ENCODE measurements at places on chromosomes 1 and 21.

DNA sequence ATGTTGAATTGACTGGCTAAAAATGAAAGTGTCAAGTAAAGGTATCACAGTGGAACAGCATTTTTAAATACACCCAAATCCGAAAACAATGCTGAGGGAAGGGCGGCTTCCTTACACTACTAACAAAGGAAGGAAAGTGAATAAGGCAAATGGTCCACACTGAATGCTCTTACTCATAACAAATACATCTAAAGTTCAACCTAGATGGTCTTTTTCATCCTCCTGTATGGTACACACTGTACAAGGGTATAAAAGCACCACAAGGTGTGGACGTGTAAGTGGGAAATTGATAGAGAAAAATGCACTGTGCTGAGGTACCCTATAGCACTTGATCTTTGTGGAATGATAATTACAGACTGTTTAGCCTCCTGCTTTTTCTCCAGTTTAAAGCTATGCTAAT, 7.1 kb upstream of the PALMD start:
- DNase-seq, result no peak

DNA sequence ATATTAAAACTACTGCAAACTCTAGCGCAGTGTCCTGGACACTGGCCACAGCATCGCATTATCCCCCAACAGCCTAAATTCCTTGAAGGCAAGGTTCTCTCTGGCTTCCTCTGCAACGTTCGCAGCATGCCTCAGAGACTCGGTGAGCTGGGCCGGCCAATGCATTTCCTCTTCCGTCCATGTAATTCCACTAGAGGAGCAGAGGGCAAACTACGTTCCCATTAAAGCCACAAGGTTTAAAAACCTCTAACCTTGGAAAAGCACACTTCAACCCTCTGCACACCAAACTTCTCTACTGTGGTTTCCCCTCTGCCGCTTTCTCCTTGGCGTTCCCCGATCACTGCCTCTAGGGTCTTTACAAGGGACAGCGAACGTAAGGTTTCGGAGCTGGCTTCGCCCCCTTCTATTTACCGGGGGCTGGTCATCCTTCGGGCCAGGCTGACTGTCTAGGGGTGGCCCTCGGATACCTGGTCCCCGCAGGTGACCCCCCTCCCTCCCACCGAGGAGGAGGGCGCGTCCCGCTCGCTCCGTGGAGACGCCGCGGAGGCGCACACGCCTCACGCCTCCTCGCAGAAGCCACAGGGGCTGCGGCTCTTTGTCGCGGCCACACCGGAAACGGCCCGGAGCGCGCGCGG, 456 bp upstream of the SMYD2 start:
- no peak for DNase-seq

GRCh38 chr1:184315254-184315653, 71.6 kb upstream of the C1orf21 start:
- no peak for DNase-seq

- DNase-seq, result no peak
These were observed 766.6 kb downstream of the ADGRL2 start for GRCh38 chr1:82567348-82567747.

DNA sequence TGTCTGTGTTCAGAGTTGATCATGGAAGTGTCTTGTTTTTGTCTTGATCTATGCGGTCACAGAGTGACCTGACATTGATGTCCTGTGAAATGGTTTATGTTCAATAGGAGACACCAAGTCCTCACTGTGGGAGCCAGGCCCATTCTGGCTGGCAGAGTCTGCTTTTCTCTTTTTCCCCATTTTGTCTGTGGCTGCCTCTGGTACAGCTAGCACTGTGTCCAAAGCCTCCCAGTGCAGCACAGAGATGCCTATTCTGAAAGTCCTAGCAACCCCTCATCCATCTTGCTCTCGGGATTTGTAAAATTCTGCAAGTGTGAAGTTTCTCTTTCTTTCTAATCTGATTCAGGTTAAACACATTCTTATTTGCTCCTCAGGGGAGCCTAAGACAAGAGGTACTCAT, 14.3 kb downstream of the TNN start:
- no peak for DNase-seq

GRCh38 chr1:14915356-14916054, 238.0 kb upstream of the TMEM51 start:
- peak; percentile 36 for DNase-seq

- DNase-seq, result no peak
These were observed 17.0 kb upstream of the WNT4 start for GRCh38 chr1:22159891-22160290.

- DNase-seq, result no peak
These were observed 2.3 kb downstream of the DENND4B start for GRCh38 chr1:153944005-153944826.

DNA sequence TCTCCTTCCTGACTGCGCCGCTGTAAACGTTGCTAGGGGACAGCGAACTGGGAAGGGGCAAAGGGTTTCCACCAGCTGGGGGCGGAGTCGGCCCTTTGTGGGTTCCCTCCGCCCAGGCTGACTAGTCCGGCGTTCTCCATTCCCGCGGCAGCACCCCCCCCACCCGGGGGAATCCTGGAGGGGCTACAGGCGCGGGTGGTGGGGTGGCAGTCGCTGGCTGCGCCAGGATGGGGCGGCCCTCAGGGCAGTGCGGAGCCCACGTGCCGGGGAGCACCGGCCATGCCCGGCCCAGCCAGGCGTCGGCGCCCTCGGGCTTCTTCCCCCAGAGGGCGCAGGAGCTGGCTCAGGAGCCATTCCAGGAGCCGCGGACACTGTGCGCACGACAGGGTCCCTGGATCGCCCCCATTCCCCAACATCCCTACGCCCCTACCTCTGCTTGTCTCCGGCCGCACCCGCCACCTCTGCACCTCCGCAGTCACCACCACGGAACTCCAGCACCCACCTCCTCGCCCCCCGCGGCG, 476 bp downstream of the BATF3 start:
- peak; percentile 77 for DNase-seq

GRCh38 chr1:245571815-245572294, 417.1 kb downstream of the KIF26B start:
- no peak for DNase-seq

- DNase-seq, result peak; percentile 91
These were observed 15.7 kb downstream of the ABCG1 start for GRCh38 chr21:42234464-42235241.

GRCh38 chr1:1260843-1261560, 12.7 kb downstream of the UBE2J2 start:
- DNase-seq, result no peak

GRCh38 chr1:114627107-114627506, 42.7 kb downstream of the DENND2C start:
- DNase-seq, result no peak

DNA sequence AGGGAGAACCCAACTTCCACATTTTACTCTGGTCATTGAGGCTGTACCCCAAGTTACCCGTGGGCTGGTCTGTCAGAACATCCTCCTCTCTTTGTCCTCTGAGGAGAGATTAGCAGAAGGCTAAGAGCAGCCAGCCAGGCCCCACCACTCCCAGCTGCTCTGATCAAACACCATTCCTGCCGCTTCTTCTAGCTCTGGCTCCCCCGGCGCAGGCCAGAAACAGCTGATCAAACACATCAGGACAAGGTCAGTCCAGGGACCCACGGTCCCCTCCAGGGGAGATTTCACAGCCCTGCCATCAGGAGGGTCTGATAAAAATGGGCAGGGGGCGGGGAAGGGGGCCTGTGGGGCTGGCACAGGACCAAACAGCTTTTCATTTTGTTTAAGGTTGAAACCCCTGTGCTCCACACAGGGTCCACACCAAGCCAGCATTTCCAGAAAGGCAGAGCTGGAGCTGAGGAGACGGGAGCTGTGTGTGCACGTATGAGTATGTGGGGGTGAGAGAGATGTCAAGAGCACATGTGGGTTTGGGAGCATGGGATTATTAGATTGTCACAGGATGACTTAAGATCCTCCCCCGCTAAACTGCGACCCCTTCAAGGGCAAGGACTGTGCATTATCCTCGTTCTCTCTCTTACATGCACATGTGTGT, 29.9 kb upstream of the EPHA8 start:
- DNase-seq, result no peak

GRCh38 chr1:29368936-29369932, 132.9 kb downstream of the PTPRU start:
- no peak for DNase-seq

- DNase-seq, result no peak
These were observed 42.3 kb downstream of the HMCN1 start for GRCh38 chr1:185776522-185776921.

- DNase-seq, result no peak
These were observed 1.6 kb upstream of the ENO1 start for GRCh38 chr1:8879922-8880676.

DNA sequence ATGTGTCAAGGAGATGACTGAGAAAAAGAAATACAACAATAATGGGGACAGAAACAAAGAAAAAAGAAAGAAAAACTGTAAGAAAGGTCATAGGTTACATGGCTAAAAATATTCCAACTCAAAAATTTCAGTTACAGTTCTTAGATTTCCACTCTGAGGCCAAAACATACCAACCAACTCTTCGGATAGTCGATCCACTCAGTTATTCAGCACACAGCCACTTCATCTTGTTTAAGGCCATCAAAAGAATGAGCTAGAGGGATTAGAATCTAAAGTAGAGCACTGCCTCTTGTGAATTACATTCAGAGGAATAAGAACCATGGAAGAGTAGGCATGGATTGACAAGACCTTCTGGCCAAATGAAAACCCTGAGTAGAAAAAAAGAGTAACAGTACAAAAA, 277.0 kb downstream of the MRPL39 start:
- DNase-seq, result no peak

- no peak for DNase-seq
These were observed 67.8 kb upstream of the NR5A2 start for GRCh38 chr1:199959775-199960110.

- DNase-seq, result no peak
These were observed 54.7 kb downstream of the MRPS6 start for GRCh38 chr21:34128124-34128523.

DNA sequence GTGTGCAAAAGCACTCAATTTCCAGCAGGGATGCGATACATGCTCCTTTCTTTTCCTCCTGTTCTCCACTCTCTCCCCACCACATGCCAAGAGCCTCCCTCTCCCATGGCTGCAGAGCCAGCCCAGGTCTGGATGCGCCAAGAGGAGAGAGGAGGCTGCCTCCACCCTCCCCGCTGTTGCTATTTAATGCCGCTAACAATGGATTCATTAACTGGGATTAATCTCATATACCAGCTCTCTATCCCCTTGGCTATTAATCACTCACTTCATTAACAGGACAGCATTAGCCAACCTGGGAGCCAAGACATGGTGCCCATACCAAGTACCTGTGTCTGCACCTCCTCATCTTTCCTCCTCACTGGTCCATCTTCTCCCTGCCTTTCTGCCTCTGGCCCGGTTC, 49.1 kb upstream of the SCMH1 start:
- DNase-seq, result no peak

GRCh38 chr1:85146972-85147359, 53.9 kb downstream of the SYDE2 start:
- no peak for DNase-seq

GRCh38 chr1:36343651-36344394, 20.4 kb upstream of the EVA1B start:
- no peak for DNase-seq

Measured in activated naive CD8-positive, alpha-beta T cell treated with anti-CD3 and anti-CD28 coated beads for 36 hours (primary cell).